ENCODE measurements at places on chromosomes 6 and 20.
A peak's percentile ranks its signal among the peaks of the same experiment; 100 is the strongest.

GRCh38 chr6:163415620-163416556, 1.4 kb downstream of the QKI start:
- DNase-seq: peak; percentile 15

DNA sequence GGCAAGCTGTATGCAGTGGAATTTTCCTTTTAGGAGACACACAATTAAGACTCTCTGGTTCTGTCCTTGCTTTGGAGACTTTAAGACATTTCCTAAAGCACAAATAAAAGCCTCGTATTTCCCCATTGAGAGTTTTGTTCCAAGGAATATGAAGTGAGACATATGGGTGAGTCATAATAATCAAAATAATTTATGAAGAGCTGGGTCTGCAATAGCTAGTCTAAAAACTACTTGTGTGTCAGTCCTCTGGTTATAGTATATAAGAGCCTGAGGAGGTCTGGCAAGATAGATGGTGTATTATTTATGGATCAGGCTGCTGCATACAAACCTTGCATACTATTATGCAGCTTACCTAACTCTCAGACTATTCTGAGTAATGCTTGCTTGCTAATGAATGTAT, 142.6 kb downstream of the ADGRG6 start:
- DNase-seq: no peak

GRCh38 chr6:13216236-13217014, 111.9 kb downstream of the TBC1D7 start:
- no peak for DNase-seq

DNA sequence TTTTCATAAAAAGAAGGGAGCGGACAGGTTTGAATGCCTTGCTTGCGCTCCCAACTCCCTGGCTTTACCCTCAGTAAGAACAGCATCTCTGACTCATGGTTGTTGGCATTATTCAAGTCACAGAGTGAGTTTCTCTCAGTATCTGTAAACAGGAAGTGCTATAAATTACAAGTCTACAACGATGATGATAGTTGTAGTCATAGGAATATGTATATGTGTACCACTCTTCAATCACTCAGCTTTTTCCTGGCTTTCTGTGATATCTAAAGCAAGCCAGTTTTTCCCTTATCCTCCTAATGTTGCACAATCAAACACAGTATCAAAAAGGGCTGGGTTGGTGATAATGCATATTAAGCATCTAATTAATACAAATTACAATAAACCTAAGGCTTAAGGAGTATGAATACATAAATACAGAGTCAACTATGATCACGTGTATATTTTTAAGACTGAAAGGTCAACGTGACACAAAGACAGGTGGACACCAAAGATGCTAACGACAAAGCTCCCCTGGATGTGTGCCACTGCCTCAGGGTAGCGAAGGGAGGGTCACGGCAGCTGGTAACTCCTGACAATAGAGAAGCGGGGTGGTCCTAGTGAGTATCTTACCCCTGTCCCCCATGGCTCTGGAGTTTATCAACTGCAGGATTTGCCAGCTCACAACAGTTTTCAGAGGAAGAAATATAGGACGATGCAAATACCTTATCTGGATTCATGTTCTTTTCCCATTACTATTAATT, 202.8 kb downstream of the BTBD9 start:
- no peak for DNase-seq

GRCh38 chr20:8678098-8678776, 390.6 kb upstream of the PLCB4 start:
- DNase-seq: no peak

DNA sequence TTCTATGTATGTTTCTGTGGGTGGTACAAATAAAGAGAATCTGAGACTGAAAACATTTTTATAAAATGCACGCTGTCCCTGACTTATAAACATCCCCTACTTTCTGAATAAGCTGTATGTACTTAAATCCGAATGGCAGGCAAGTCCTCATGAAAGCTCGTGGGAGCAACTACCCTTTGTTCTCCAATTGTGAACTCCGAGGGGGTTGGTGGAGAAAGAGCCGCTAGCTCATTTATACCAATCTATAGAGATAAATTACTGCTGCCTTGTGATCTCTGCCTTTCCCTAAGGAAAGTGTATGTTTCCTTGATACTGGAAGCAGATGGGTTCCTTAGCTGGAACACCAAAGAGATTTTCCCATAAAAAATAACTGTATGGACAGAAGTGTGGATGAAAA, 84.5 kb downstream of the GJA10 start:
- DNase-seq: no peak

DNA sequence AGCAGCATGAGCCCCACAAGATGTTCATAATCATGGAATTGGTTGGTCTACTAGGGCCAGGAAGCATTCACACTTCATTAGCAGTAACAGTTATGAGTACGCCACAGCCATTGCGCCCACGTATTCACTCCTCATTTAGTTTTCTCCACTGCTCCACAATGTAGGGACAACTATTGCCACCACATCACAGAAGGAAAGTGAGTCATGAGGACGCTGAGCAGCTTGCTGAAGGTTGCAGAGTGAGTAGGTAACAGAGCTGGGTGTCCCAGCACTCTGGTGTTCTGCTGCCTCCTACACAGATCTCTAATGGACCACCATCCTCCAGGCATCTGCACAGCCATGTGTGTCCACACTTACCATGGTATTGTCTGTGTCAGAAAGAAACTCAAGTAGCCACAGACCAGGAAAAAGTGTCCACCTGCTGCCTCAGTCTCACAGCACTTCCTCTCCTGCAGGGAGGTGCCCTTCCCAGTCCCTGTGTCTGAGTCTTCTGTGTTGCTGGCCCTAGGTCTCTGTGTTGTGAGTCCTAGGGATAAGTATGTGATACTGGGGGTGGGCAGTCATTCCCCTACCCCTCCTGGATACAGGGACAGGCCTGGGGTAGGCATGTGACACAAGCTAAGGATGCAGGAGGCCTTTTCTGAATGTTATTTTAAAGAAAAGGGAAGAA, 103.9 kb downstream of the TTLL2 start:
- DNase-seq: no peak

GRCh38 chr6:56951049-56951831, 3.7 kb upstream of the BEND6 start:
- DNase-seq: no peak

DNA sequence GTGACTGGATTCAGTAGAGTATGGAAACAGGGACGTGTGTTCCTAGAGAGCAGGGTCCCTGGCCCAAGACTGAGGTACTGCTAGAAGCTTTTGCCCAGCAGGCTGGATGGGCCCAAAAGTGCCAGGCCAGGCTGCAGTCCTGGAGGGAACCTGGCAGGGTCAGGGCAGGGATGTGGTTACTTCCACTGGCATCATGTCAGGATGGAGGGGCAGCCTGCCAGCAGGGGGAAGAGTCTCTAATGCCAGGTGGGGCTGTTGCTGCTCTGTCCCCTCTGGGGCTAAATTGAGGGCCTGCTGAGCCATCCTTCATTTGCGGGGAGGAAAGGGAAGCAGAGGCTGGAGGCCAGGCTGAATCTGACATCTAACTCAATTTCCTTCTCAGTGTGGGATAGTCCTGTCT, 17.2 kb downstream of the ZDHHC14 start:
- DNase-seq: no peak

DNA sequence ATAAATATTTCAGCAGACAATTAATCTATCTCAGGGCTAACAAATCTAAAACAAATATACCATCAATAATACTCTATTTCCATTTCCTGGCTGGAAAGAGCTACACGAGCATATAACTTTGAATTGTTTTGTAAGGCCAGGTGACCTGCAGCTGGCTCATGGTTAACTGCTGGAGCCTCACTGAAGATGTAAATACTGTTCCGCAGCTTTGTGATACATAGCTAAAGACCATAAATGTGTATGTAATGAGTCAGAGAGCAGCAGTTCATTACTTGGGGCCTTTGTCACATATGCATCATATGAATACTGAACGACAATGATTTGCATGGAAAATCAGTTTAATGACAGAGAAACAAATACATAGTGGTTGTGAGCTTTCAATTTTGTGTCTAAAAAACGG, 109.4 kb upstream of the CCN2 start:
- DNase-seq: no peak

DNA sequence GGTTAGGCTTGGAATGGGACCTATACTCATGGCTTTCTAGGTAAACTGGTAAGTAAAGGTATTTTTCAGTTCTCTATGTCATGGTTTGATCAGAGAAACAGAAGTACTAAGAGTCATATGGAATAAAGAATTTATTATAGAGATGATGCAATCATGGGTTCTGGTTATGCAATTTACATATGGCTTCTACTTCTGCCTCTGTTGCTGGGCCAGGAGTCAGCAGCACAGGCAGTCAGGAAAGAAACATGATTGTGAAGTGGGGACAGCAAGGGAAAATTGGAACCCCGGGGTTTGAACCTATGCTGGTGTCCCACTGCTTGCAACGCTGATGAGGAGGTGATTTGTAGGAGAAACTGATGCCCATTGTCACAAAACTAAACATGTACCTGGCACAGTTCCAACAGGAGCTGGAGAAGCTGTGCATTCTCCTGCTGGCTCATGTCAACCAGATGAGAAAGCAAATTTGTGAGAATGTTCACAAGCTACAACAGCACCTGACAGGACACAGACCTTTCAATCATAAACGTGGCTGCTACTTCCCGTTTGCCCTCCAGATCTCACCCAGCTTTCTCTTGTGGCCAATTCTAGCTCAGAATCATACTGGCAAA, 887.1 kb downstream of the TFAP2A start:
- DNase-seq: no peak

- DNase-seq: no peak
These were observed 37.3 kb upstream of the TOP1 start for GRCh38 chr20:40991181-40991889.

DNA sequence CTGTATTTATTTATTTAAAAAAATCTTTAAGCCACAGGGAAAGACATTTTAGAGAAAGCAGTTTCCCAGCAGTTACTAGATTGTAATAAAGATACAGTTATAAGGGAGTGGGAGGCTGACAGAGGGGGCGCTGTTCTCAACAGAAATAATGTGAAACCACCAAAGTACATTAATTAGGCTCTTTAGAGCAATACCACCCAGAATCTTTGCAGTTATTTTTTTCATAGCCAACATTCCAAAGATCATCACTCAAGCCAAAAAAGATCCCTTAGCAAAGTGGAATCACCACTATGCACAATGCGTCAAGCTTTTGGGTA, 331.3 kb upstream of the DEFB112 start:
- no peak for DNase-seq

GRCh38 chr20:57135875-57136274, 130.6 kb downstream of the BMP7 start:
- DNase-seq: no peak

Measured in activated T-cell treated with anti-CD3 and anti-CD28 coated beads for 4 hours (primary cell).